Lower leg skin (tissue), 4 donors: ENCODE measurements at places on chromosomes 2 and 18.
A peak's percentile ranks its signal among the peaks of the same experiment; 100 is the strongest.

- DNase-seq: peak; percentile 95
Measured at GRCh38 chr18:2905854-2906703, 59.3 kb downstream of the EMILIN2 start.

DNA sequence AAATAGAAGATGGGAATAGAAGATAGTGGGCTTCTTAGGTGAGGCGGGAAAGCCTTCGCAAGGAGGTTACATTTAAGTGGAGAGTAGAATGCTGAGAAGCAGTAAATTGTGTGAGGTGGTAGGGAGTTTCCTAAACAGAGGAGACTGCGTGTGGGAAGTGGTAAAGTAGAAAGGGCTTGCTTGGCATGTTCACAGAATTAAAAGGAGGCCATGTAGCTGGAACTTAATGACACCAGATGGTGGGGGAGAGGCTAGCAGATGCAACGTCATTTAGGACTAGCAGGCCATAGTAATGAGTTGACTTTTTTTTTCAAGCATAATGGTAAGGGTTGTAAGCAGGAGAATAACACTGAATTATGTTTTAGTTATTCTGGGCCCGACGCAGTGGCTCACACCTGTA is 13.0 kb upstream of the RTN4 start:
- no peak for DNase-seq

- no peak for DNase-seq
Measured at GRCh38 chr2:209381091-209381490, 42.8 kb upstream of the MAP2 start.

DNA sequence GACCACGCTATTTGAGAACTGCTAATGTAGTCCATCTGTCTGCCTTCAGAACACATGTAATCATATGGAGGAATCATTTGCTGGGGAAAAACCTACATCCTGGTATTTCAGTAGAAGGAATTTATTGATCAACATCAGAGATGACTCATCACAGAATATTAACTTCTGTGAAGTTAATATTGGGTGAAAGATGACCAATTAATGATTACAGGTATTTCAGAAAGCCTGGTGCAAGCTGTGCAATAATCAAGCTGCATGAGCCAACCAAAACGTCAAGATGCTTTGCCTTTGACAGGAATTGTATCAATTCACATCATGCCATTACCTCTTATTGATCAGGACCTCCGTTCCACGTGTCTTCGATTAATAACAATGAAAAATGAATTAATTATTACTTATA is 9.4 kb upstream of the SPATS2L start:
- DNase-seq: no peak

- no peak for DNase-seq
Measured at GRCh38 chr18:7319161-7319560, 88.3 kb downstream of the LRRC30 start.

GRCh38 chr18:73047688-73048087 is 179.9 kb upstream of the NETO1 start:
- DNase-seq: no peak
